Memory B cell (primary cell): ENCODE measurements at places on chromosomes 5 and 9.

DNA sequence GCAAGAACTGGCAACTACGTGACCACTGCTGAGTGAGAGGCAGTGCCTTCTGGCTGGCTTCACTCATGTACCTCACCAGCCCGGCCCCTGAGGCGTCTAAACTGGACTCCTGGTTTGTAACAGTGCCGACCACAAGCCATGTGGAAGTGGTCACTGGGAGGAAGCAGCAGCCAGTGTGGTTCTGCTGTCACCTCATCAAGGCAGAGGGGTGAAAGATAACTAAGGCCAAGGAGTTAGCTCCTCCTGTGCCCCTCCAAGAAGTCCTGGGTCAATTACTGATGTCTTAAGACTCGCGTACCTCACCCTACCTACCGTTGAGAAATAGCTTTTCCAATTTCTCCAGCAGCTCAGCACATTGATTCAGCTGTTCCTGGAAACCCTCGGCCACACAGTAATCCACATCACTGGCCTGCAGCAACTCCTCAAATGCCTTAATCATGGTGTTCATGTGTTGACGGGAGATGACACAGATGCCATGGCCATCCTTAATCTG lies 142.9 kb downstream of the CDK5RAP2 start:
- no peak for DNase-seq

- no peak for DNase-seq
These were observed 63.6 kb upstream of the IL12B start for GRCh38 chr5:159393854-159394274.

DNA sequence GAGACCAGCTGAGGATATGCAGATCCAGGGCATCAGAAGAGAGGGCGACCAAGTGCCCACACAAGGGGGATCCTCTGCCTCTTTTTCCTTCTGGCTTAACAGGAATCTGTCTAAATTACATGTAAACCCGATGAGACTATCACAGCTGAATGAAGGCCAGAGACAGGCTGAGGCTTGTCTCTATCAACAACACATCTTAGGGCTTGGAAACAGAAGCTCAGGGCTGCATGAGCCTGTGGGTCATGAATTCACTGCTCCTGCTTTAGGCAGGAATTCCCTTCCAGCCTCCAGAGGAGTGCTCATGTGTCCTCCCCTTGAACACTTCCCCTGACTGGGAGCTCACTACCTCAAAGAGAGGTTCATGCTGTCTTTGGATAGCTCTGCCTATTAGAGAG lies 106.1 kb upstream of the PHYKPL start:
- DNase-seq, result no peak

DNA sequence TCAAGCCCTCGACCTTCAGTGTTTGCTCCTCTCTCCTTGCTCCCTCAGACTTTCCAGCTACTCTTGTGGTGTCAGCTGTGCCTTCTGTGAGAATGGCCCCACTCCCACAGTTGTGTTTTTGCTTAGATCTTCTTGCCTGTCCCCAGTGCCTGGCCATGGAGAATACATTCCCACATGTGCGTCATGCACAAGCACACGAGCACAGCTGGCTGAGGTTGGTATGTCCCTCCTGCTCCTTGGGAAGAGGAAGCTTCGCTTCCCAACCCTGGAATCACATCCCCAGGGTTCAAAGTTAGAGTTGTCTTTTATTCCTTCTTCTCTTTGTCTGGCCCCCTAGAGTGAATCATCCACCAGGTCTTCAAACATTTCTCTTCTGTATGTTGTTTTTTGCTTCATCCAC lies 518.6 kb downstream of the CCDC171 start:
- DNase-seq, result no peak

DNA sequence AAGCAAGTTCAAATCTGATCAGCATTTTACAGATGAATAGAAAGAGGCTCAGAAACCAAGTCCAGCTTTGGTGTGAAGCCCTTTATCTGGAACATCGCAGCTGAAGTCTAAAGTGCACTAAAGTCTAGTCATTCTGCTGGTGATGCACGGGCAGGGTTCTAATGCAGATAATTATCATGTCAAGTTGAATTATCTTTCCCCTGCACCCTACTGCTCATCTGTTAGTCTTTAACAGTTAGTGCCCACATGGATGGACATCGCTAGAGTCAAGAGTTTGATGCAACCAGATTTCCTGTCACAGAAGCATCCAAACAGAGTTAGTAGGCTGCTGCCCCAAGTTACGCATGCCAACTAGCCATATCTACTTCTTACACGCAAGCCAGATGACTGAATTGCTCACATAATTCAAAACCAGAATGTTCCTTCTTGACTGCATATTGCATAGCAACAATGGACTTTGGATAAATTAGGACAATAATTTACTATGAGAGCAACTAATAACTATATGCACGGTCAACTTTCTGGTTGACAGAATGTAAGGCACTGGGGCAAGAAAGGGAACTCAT lies 1.6 kb upstream of the TOMM5 start:
- no peak for DNase-seq
